ENCODE measurements at places on chromosomes 5 and 9.

DNA sequence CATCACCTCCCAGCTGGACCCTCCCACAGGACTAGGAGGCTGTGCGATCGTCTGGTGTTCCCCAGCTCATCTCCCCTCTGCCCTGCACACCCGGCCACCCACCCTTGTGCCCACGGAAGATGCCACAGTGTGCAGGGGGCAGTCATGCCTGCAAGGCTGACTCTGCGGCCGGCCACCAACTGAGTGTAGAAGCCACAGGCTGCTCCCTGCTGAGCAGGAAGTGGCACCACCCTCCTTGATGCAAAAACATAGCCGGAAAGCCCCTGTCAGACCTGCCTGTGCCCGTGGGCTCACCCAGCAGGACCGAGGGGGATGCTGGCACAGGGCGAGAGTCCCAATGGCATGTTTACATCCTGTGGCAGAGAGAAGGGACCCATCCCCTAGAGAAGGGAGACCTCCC is 40.3 kb upstream of the SLC12A7 start:
- no peak for DNase-seq

- no peak for DNase-seq
Observed at GRCh38 chr5:80620211-80620610, 34.2 kb upstream of the MSH3 start.

GRCh38 chr5:132436936-132437335 is 53.6 kb downstream of the IRF1 start:
- DNase-seq = no peak

DNA sequence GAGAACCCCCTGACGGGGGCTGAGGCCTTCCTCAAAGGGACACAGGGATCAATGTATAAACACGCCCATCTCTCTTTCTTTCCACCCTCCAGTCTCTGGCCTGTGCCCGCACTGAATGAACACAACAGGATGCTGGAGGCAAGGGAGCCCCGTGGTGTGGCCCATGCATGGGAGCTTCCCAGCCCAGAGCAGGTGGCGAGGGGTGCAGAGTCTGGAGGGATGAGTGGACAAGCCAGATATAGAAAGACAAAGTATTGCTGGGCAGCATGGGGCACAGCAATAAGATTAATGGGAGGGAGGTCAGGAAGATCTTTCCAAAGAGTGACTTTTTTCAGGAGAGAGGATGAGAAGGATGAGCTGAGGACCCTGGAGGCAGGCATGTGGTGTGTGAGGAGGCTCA is 103.7 kb downstream of the C5orf15 start:
- no peak for DNase-seq

GRCh38 chr5:3181671-3182070 is 414.0 kb upstream of the IRX1 start:
- no peak for DNase-seq
